Cortex of kidney (tissue), 1 donor: ENCODE measurements at places on chromosomes 5 and 9.

GRCh38 chr5:87246061-87246460 is 21.6 kb upstream of the RASA1 start:
- DNase-seq: no peak

DNA sequence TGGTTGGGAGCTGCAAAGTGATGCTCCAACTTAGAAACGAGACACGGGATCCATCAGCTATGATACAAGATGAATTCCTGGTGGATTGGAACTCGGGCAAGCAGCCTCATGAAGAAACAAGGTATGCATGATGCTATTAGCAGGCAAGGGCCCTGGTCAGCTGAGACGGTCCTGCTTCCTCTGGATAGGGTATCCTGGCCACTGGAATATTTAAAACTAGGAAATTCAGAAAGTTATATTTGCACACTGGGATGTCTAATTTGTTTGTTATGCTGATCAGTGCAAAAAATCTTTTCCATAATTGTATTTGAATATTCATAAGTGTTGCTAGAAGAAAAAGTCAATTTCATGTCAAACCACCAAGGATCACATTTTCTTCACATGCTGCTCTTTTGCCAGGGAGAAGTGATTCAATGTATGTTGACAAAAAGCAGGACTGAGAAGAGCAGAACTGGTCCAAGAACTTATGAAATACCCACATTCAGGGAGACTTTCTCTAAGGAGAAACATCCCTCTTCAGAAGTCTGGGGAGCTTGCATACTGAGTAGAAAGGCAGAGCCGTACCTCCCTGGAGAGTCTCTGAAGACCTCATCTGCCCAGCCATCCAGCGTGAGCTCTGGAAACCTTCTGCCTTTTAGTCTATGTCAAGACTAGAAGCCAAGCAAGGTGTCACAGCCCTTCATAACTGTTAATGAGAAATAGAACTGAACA is 6.7 kb upstream of the NXNL2 start:
- DNase-seq: no peak

DNA sequence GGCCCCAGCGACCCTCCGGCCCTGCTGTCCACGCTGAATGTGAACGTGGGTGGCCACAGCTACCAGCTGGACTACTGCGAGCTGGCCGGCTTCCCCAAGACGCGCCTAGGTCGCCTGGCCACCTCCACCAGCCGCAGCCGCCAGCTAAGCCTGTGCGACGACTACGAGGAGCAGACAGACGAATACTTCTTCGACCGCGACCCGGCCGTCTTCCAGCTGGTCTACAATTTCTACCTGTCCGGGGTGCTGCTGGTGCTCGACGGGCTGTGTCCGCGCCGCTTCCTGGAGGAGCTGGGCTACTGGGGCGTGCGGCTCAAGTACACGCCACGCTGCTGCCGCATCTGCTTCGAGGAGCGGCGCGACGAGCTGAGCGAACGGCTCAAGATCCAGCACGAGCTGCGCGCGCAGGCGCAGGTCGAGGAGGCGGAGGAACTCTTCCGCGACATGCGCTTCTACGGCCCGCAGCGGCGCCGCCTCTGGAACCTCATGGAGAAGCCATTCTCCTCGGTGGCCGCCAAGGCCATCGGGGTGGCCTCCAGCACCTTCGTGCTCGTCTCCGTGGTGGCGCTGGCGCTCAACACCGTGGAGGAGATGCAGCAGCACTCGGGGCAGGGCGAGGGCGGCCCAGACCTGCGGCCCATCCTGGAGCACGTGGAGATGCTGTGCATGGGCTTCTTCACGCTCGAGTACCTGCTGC is 839 bp downstream of the KCNV2 start:
- no peak for DNase-seq

- no peak for DNase-seq
These were observed 377.1 kb downstream of the ACTL7B start for GRCh38 chr9:108478431-108479332.

DNA sequence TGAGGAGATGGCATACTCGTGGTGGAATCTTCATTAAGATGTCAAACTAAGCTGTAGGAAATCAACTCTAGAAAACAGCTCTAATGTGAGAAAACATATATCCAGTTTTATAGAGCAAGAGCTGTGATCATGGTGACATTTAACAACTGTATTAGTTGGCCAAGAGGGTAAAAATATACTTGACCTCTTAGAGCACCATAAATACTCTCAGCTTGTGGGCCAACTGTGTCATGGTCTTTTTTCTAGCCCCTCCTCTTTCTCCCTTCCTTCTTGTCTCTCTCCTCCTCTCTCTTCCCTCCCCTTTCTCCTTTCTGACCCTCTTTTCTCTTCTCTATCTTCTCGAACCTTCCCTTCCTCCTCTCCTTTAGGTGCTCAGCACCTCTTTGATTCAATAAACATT is 54.7 kb downstream of the TMC1 start:
- no peak for DNase-seq

- DNase-seq: no peak
These were observed 112.3 kb upstream of the GDNF start for GRCh38 chr5:37951946-37952721.

- DNase-seq: no peak
These were observed 78.7 kb downstream of the XRCC4 start for GRCh38 chr5:83156001-83156400.

DNA sequence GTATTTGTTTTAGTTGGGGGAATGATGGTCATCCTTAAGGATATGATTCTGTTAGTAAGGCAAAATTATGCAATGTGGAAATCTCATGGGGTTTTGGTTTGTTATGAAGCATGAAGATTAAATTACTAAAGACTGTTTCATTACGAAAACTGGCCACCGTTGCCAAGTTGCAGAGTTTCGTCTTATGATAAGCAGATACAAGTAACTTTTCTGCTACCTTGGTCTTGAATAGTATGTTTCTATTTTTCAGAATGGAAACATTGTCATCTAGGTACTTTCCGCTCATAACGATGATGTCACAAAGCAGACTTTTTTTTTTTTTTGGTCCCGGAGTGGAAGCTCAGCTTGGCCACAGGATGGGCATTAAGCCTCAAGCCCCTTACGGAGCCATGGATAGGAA is 4.2 kb downstream of the CCNI2 start:
- no peak for DNase-seq

DNA sequence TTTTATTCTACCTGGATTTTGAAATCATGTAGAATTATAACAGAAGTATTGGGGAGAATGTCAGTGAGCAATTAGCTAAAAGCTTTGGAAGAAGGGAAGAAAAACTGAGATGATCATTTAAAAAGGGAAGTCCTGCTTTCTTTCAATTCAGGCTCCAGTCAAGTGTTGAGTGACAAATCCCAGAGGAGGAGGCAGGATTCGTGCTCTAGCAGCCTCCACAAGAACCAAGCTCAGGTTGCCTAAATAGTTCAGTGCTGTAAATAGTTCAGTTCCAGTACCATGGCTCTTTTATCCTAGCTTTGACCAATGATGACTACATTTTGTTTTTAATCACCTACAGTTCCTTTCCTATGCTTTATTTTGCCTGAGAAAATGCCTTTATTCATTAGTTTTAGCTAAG is 204.9 kb upstream of the NREP start:
- no peak for DNase-seq

GRCh38 chr5:141856037-141856790 is 22.0 kb downstream of the PCDH1 start:
- DNase-seq: no peak

- no peak for DNase-seq
These were observed 978 bp downstream of the P4HA2 start for GRCh38 chr5:132226516-132227234.
